ENCODE measurements at places on chromosomes 6 and 20.

DNA sequence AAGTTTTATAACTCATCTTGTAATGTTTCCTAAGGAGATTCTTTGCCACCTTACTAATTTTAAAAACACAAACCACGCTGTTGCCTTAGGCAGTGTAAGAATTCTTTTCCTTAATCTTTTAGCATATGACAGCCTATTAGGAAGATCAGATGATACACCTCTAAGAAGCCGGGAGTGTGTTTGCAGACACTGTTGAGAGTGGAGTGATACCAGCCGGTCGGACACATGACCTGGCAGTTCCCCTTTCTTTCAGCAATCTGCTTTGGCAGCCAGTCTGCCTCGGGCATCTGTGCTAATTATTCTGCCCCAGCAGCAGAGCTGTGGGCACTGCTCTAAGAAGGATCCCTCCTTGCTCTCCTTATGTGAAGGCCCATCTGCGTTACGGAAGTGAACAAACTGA, 50.9 kb downstream of the PLCB4 start:
- no peak for DNase-seq

- no peak for DNase-seq
Measured at GRCh38 chr6:137787016-137787415, 80.0 kb upstream of the TNFAIP3 start.

DNA sequence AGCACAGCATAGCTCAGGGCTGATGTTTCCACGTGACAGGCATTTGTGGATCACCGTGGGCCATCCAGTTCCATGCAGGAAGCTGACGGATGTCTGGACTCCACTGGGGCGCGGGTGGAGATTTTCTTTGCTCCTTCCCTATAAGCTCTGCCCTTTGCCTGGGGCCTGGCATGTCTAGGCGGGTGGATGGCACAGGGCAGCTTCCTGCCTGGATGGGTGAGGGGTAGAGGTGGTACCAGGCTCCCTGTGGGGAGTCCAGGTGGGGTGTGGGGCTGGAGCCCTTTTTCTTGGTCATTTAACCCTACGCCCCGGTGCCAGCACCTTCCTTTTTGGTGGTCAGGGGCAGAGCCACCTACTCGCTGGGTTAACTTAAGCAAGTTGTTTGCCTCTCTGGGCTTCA, 10.4 kb downstream of the FAM110A start:
- no peak for DNase-seq

DNA sequence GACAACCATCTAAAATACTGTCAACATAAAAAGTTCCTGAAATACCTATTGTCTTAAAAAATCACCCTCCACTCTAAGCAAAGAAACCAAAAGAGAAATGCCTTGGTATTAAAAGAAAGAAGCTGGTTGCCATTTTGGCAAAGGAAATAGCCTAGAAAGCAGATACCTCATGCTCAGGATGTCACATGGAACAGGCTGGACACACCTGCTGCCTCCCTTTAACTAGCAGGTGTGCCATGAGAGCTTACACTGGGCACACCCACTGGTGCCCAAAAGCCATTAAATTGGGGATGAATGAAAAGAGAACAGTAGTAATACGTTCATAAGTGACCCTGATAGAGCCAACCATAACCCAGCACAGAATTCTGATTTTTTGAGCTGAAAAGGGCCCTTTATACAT, 1.5 kb downstream of the SLC23A2 start:
- no peak for DNase-seq

- no peak for DNase-seq
Measured at GRCh38 chr6:29816030-29816429, 11.6 kb upstream of the HLA-G start.

DNA sequence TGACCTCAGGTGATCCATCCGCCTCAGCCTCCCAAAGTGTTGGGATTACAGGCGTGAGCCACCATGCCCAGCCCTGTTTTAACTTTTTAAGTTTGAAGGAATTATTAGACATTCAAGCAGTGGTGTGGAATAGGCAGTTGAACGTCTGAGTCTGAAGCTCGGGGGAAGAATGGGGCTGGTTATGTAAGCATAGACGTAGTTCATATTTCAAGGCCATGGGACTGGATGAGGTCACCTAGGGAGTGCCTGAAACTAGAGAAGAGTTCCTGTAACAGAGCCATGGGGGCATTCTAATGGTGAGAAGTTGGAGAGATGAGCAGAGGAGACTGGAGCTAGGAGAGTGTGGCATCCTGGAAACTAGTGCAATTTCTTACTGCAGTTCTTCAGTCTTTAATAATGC, 6.4 kb downstream of the CDKAL1 start:
- no peak for DNase-seq

DNA sequence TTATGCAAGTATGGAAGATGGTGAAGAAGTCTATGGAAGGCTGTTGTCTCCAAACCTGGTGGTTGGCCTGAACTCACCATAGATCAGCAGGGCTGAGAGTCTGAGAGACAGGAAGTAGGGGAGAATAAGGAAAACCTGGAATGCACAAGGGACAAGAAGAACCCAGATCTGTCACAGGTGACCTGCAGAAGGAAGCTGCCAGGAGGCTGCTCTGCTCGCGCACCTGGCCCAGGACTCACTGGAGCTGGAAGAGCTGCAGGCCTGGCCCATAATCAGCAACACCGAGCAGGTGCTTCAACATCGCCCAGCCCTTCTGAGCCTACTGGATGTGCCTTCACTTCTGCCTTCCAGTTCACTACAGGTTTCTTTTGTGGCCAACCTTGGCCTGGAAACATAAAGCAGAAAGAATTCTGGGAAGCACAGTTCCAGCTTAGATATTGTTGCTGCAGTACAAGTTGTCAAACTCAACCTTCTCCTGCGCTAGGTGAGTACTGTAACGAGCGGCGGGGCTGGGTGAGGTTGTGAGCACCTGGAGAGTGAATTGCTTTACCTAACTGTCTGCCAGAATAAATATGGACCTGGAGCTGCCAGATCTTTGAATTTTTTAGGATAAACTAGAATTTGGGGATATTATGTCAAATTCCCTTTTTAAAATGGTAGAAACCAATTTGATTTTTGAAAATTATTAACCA, 82.4 kb downstream of the CDH26 start:
- DNase-seq = no peak

GRCh38 chr6:66735106-66735890, 1028.3 kb upstream of the EYS start:
- no peak for DNase-seq

DNA sequence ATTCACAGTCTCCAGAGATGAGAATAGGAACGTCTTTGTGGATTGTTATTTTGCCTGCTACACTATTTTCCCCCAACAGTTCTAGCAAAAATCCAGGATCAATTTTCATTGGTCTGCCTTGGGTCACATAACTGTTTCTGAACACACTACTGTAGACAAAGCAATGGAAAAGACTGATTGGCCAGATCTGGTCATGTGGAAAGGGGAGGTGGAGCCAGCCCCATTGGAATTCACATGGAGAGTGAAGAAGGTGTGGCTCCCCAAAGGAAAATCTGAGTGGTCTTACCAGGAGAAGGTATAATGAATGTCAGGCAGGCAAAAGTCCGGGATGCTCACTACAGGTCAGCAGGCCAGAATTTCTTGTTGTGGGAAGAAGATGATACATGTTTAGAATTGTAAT, 9.5 kb upstream of the TP53RK start:
- no peak for DNase-seq

- no peak for DNase-seq
Measured at GRCh38 chr20:24795436-24795835, 153.6 kb upstream of the CST7 start.

GRCh38 chr6:112469306-112469705, 122.2 kb downstream of the RFPL4B start:
- no peak for DNase-seq
